ENCODE measurements at places on chromosomes 3 and 15.

- peak; percentile 58 for DNase-seq
Observed at GRCh38 chr3:9649791-9650521, 651 bp downstream of the MTMR14 start.

- DNase-seq = peak; percentile 96
Observed at GRCh38 chr3:4474683-4475490, 7.8 kb upstream of the SUMF1 start.

GRCh38 chr3:121418182-121418581 lies 127.6 kb downstream of the POLQ start:
- DNase-seq = no peak

DNA sequence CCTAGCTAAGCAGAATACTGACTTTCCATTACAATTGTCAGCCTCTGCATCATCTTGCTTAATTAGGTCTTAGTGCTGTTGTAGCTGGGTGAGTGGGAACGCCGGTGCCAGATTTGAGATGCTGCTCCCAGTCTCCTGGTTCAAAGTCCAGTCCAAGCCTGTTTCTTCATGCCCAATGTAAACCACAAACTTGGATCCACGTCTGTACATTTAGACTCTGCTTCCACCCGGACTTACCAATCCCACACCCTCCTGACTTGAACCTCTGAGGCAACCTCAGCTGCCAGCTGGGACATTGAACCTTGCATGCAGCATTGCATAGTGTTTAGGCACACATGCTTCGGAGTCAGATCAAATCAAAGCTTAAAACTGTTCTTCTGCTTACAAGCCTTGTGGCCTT lies 43.0 kb downstream of the BCL2L10 start:
- no peak for DNase-seq

GRCh38 chr3:22209578-22209977 lies 458.6 kb upstream of the ZNF385D start:
- DNase-seq = no peak

DNA sequence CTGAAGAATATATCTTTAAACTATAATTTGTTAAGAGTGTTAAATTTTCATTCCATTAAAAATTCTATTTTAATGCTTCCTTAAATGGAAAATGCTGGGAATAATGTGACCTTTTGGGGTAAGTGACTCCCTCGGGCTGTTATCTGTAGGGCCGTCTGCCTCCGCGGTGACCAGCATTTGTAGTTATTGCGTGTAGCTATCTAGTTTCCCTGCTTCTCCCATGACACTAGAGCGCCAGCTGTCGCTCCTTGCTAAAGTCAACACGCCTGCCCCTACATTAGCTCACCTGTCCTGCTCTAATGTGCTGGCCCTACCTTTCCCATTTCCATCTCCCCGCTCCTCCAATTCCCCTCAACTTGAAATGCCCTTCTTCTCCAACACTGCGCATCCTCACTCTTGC lies 12.4 kb upstream of the CHRM5 start:
- no peak for DNase-seq

GRCh38 chr3:38524141-38524739 lies 28.1 kb downstream of the EXOG start:
- DNase-seq = no peak

- DNase-seq = no peak
Observed at GRCh38 chr3:116586285-116586944, 123.2 kb upstream of the TUSC7 start.

Data from GDM1 (cell line).